ENCODE measurements at places on chromosomes 6 and 20.
A peak's percentile ranks its signal among the peaks of the same experiment; 100 is the strongest.

- DNase-seq, result no peak
These were observed 35.2 kb downstream of the RAB22A start for GRCh38 chr20:58344741-58345140.

- no peak for DNase-seq
These were observed 98.7 kb downstream of the ZDHHC14 start for GRCh38 chr6:157479464-157480303.

DNA sequence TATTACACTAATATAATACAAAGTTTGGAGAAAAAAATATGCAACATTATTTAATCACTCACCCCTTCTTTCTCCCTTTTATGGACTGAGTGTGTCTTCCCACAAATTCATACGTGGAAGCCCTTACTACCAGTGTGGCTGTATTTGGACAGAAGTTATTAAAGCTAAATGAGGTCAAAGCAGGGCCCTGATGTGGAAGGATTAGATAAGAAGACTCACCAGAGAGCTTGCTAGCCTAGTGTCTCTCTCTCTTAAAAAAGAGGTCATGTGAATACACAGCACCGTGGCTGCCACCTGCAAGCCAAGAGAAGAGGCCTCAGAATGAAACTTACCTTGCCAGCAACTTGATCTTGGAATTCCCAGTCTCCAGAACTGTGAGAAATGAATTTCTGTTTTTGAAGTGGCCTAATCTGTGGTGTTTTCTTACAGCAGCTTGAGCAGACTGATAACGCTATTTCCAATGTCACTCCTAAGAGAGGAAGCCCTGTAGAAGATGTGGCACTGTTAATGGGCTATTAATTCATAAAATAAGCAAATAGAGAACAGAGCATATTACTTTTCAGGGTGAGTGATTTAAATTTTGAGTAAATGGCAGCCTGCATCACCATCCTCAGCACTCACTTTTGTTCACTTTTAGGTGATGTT is 233.4 kb downstream of the TBC1D7 start:
- DNase-seq, result no peak

- DNase-seq, result no peak
These were observed 150.0 kb upstream of the AHI1 start for GRCh38 chr6:135647521-135647920.

- no peak for DNase-seq
These were observed 45.9 kb downstream of the PTPRK start for GRCh38 chr6:128474481-128474880.

GRCh38 chr6:39553860-39554802 is 171.1 kb downstream of the KIF6 start:
- DNase-seq, result no peak

DNA sequence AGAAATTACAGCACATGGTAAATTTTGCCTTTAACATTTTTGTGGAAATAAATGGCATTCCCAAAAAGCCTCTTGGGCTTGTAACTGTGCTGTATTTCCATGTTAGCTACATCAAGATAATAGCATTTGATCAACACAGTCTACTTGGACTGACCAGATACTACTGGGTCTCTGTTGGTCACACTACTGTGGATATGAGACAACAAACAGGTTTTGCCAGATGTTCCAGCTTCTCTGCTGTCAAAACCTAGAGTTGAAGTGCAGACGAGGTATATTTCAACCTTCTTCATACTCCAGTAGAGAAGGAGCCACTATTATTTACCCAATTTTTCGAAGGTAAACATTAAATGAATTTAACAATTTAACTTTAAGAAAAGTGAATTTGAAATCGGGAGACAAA is 284.7 kb upstream of the CITED2 start:
- no peak for DNase-seq

- no peak for DNase-seq
These were observed 94.5 kb upstream of the SULF2 start for GRCh38 chr20:47879771-47880170.

DNA sequence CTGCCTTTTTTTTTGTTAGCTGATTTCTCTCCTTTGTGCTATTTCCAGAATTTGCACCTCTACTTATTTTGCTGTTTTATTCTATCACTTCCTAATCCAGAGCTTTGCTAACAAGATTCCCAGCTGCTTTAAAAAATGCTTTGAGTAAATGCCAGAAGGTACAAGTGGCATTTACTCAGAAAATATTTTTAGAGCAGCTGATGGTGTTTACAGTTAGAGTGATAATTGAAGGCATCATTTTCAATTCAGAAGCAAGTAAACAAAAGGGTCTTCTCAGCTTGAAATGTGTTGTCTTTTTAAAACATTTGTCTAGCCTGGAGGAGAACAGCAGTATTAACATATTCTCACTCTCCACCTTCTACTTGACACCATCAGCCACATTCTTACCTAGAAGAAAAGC is 99.9 kb downstream of the OTOR start:
- DNase-seq, result no peak

DNA sequence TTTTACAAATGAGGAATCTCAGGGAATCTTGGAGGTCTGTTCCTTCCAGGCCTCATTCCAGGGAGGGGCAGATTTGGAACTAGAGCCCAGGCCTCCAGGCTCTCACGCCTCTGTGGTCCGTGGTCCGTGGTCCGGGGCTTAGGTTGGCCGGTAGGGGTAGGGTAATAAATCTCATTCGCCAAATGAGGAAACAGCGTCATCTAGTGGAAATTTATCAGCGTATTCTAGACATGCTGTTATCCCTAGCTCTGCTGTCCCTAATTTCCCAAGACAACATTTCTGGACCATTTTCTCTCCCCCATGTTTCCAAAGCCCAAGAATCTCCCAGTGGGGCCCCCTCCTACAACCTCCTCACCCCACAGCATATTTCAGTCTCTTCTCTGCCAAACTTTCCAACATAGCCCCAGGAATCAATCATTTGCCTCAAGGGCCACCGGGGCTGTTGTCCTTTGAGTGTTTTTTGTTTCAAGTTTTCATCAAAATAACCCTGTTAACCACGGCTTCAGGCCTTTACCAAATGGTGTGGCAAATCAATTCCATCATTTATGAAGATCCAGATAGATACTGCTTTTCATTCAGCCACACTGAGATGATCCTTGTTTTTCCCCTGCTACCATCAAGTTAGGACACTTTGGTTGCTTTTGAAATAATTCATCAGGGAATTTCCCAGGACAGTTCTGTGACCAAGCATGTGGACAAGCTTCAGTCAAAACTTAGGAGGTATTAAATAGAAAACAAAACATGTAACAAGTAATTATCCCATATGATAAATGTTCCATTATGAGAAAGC is 126.8 kb downstream of the ALDH8A1 start:
- DNase-seq, result peak; percentile 42

DNA sequence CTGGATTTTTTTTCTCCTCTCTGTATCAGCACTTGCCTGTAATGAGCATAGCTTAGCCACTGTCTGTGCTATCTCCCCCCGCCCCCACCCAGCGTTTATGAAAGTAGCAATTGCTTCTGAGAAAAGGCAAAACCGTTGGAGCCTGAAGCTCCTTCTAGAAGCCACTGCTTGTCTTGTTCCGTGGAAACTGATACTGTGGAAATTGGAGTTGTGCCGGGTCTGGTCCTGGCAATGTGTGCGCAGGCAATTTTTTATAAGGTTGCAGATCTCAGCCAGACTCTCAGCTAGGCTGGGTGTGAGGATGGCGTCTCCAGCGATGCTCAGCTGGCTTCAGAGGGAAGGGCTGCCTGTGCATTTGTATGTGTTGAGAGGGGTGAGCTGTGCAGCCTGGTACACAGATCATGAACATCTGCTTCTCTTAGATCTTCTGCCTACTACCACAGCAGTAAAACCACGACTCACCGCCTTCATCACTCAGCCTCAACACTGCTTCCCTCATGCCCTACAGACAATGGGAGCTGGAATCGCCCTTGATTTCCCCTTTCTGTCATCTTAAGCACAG is 72.4 kb upstream of the GTSF1L start:
- DNase-seq, result peak; percentile 72

DNA sequence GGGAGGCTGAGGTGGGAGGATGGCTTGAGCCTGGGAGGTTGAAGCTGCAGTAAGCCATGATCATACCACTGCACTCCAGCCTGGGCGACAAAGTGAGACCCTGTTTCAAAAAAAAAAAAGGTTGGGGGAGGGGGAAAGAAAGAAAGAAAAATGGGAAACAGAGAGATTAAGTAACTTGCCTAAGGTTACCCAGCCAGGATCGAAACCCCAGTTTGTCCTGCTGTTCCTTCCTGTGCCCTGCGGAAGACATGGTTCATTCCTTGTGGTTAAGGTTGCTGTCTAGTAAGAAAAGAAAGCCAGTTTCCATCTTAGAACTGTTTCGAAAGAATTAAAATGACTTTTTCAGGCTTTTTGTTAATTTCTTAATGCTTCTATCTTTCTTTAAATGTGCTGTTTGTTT is 29.8 kb downstream of the C6orf89 start:
- DNase-seq, result no peak

GRCh38 chr6:33696076-33696475 is 15.4 kb downstream of the UQCC2 start:
- no peak for DNase-seq

DNA sequence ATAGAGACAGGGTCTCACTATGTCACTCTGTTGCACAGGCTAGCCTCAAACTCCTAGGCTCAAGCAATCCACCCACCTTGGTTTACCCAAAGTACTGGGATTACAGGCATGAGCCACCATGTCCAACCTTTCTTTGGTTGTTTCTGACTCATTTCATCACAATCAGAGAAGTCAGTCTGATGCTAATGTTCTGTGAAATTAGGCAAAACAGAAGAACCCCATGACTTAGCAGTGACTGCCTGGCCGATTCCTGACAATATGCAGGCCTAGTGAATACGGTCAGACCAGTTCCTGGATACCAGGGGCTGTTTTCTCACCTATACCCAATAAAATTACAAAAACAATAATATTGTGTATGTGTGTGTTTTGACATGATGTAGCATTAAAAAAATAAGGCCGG is 58.8 kb upstream of the BTN3A2 start:
- DNase-seq, result no peak

DNA sequence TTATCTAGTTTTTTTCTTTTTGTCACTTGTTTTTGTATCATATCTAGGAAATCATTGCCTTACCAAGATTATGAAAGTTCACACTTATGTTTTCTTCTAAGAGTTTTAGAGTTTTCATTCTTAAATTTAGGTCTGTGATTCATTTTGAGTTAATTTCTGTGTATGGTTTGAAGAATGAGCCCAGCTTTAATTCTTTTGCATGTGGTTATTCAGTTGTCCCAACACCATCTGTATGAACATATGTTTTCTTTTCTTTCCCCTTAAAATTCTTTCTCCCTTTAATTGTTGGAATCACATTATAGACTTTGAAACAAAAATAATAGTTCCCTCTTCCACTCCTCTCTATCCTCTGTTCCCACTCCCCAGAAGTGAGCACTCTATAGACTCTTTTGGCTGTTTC is 85.4 kb downstream of the SLX4IP start:
- no peak for DNase-seq

GRCh38 chr20:20930500-20930899 is 175.7 kb downstream of the LINC00237 start:
- DNase-seq, result no peak

GRCh38 chr20:63403403-63404105 is 42.4 kb upstream of the CHRNA4 start:
- no peak for DNase-seq

DNA sequence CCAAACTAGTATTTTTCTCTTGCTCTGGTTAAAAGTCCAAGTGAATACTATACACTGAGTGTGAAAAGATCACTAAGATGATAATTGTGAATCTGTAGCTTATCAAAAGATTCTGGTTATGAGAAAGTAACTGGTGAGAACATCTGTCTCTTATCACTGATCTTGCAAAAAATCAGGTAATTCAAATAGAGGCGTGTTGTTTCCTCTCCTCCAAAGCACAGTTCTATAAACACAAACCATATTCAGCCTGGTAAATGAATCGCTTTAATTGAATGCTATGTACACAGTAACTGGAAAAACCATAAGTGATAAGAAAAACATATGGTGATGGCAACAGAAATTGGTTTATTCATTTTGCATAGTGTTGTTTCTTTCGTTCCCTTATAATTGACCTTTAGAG is 161.0 kb downstream of the RALGAPA2 start:
- DNase-seq, result peak; percentile 14

DNA sequence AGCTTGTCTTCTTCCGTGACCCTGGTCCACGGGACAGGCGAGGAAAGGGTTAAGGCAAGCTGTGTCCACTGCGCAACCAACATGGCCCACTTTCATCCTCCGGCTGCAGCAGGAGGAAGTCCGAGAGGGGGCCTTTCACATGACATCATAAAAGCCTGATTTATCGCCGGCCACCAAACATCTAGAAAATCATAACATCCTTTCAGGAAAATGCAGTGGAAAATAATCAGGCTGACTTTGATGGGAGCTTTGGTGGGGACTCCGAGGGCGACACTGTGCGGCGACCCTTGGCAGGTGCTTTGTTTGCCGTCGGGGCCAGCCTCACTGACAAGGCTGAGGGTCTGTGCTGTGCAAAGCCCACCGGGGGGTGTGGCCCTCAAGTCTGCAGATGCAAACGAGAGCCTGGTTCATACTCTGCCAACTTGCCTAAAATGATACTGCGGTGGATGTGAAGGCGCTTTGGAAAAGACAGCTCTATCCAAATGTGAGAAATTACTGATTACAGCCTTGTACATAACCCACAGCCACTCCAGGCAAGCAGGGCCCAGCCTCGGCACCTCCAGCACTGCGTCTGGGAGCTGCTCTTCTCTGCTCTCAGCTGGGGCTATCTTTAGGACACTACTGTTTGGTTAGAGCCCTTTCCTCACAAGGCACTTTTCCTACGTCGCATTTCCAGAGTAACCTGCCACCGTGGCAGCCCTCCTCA is 25.7 kb downstream of the FOXC1 start:
- DNase-seq, result no peak

- DNase-seq, result no peak
These were observed 314.6 kb downstream of the THBS2 start for GRCh38 chr6:168939041-168939440.

DNA sequence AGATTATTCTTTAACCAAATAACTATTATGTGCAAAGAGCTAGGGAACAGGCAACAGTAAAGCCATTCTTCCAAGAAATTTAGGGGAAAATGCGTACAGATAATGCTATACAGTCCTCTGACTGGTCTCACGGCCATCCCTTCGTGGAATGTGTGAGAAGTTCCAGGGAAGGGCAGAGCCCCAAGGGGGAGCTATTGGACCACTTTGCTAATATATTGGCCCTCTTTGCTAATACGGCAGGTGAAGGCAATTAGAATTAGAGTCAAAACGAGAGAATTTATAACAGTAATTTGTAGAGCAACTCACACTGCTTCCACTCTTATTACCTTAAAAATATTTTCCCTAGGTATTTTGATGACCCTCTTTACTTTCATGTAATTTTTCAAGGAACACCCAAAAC is 140.4 kb downstream of the IMPG1 start:
- peak; percentile 6 for DNase-seq

- DNase-seq, result peak; percentile 49
These were observed 59.5 kb downstream of the UTRN start for GRCh38 chr6:144344646-144345045.

Data from Jurkat, Clone E6-1 (cell line).